Activated CD8-positive, alpha-beta memory T cell treated with anti-CD3 and anti-CD28 coated beads, Interleukin-2, amount 50 U/mL, for 4 hours (primary cell): ENCODE measurements at places on chromosomes 7 and 10.

- DNase-seq, result no peak
Observed at GRCh38 chr10:5625992-5626777, 40.2 kb downstream of the ASB13 start.

DNA sequence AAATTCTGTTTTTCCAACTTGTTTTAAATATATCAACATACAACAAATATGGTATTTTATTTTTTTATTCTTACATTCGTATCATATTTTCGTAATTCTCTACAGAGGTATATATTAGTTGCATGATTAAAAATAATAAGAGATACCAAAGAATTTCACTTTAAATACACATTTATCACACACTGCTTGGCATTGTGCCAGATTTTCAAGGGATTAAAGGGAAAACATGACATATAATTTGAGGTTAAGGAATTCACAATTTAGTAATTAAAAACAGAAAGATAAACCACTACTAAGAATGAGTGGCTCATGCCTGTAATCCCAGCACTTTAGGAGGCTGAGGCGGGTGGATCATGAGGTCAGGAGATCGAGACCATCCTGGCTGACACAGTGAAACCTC is 484.7 kb upstream of the SORCS1 start:
- no peak for DNase-seq

GRCh38 chr10:71043858-71044257 is 155.5 kb upstream of the PCBD1 start:
- no peak for DNase-seq

GRCh38 chr10:77649333-77650331 is 12.0 kb upstream of the KCNMA1 start:
- no peak for DNase-seq

- DNase-seq, result no peak
Observed at GRCh38 chr7:882336-883035, 6.1 kb downstream of the GET4 start.

DNA sequence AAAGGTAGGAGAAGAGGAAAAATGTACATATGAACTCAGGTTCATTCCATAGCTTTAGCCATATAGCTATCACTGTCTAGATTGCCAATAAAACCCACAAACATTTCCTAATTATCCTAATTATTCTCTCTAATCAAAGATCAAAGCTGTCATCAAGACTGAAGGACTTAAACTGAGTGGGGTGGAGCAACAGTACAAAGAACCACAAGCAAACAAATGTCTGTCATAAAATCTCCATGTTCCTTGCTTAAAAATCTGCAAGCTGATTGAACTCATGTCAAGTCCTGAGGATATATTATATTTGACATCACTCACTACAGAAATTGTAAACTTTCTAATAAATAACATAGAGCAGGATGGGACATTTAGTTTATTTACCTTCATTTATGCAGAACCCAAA is 315.9 kb downstream of the SNX13 start:
- no peak for DNase-seq

DNA sequence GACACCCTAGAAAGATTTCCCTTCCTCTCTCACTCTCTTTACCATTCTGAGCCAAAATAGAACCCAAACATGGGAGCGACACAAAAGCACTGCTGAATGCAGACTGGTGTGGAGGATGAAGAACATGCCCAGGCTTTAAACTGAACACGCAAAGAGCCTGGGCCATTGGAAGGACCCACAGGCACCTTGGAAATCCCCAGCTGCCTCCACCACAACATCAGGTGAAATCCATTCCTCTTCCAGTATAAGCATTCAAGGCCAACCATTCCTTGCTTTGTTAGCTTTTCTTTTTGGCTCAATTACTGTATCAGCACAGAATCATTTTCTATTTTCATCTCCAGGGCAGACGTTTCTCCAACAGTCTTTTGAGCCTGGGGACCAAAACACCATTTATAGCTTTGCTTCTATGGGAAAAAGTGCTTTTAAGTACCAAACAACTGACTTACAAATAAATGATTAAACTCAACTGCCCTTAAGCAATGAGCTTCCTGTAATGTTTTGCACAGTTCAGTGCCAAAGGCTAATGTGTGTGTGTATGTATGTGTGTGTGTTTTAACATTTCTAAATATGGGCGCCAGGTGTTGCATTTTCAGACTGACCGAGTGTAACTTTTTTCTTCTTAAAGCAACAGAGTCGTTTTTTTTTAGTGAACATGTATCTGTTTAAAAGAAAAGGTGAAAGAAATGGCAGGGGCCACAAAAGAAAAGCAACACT is 16.2 kb upstream of the BLNK start:
- DNase-seq, result no peak

DNA sequence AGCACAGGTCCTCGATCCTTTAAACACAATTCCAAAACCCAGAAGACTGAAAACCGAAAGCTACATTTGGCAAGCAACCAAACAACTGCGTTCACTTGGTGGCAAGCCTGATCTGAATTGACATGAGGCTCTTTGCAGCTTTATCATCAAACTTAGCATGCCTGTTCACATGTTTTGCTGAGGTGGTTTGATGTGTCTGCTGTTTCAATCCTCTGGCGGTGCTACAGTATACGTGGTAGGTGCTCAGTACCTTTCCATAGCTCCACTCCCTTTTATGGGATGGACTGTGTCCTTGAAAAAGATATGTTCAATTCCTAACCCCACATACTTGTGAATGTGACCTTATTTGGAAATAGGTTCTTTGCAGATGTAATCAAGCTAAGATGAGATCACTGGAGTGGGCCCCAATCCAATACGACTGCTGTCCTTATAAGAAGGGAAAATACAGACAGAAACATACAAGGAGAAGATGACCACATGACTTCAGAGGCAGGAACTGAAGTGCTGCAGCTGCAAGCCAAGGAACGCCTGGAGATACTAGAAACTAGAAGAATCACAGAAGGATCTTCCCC is 33.4 kb downstream of the CCDC6 start:
- no peak for DNase-seq

DNA sequence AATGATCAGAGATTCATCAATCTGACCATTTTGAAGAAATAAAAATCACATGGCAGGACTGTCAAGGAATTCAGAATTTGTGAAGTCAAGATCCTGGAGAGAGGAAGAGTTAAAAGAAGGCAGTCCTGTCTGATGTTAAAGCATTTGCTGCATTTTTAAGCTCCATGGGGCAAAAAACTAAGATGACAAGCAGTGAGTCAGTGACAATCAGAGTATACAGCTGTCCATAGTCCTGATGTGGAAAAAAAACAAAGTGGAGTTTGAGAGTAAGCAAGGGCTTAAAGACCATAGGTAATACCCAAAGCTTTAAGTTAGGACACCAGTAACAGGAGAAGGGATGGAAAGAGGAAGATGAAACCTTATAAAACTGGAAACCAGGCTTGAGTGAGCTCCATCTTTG is 412.7 kb upstream of the ANKRD30A start:
- no peak for DNase-seq

DNA sequence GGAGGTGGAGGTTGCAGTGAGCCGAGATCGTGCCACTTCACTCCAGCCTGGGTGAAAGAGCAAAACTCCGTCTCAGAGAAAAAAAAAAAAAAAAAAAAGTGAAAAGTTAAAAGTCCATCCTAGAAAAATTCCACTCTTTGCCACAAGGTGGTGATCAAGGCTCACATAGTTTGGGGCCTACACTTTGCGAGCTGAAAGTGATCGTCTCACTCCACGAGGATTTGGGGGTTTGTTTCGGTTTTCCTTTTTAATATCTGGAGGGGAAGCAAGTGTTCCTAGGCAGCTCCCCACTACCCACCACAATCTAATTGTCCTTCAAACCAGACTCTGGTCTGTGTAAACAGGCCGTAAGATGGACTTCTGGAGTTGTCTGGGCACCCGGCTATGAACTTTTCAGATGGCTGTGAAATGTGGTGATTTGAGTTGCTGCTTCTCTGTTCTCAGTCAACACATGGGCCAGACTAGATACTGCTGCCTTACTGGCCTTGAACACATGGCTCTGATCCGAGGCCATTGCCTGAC is 27.1 kb downstream of the PRLHR start:
- peak; percentile 45 for DNase-seq

DNA sequence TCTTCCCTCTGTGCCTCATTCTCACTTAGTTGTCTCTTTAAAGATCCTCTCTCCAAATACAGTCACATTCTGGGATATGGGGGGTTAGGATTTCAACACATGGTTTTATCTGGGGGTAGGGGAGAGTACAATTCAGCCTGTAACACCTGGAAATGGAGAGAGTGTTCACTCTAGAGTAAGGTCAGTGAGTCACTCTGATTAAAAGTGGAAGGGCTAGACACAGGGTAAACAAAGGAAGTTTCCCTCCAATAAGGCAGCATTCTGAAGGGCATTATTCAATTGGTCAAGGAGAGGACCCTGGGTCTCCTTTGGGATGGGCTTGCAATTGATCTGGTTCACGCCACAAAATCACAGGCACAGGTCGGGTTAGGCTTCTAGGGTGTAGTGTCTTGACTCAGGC is 232.8 kb upstream of the NPSR1 start:
- no peak for DNase-seq

DNA sequence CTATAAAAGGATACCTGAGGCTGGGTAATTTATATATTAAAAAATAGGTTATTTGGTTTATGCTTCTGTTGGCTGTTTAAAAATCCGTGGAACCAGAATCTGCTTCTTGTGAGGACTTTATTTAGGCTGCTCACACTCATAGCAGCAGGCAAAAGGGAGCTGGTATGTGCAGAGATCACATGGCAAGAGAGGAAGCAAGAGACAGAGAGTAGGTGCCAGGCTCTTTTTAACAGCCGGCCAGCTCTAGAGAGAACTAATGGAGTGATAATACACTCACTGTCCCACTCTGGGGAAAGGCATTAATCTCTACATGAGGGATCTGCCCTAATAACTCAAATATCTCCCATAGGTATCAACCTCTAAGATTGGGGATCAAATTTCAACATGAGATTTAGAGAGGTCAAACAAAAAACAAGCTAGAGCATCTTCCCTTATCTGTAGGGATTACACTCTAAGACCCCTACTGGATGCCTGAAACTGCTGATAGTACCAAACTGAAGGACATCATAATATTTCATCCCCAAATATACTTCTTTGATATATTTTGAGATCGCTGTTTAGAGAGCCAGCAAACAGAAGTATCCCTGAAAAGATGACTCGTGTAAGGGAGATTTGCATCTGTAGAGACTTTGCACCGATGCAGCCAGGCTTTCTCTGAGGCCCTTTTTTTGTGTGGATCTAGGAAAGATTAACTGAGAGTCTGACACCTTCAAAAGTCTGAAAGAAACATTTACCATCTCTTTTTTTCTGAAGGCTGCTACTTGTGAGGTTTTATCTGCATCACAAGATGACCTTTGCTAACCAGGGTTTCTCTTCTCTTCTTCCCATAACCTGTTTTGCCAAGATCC is 717.0 kb upstream of the MBL2 start:
- no peak for DNase-seq

DNA sequence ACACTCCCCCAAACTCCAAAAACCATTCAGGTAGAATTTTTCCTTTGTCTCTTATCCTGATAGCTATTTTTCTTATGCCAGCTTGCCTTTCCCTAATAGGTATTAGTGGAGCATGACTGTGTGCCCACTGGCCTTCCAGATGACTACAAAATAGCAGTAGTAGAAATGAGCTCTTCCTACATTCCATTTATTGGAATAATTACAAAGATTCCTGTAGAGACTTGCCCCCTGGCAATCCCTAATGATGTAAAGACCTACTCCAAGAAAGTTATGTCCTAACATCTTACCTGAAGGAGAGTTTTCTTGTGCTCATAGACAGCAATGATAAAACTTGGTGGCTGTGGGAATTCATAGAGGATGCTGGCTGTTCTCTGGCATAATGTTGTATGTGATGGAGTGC is 501.8 kb downstream of the GATA3 start:
- no peak for DNase-seq

DNA sequence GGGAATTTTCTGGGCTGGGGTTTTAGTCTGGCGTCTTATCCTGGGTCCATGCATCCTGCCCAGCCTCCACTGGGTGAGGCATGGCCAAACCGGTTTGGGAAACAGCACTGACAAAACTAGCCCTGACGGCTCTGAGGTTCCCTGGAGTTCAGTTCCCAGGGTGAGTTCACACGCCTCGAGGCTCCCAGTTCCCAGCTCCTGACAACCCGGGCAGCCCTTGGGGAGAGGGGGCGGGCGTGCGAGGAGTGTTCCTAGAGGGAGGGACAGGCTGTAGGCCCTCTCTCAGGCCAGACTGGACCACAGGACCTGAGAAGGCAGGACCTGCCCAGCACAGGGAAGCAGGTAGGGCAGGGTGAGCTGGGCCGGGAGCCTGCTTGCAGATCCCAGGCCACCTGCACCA is 82.3 kb upstream of the PPIF start:
- no peak for DNase-seq

- no peak for DNase-seq
Observed at GRCh38 chr7:49778731-49779270, 5.4 kb downstream of the VWC2 start.

DNA sequence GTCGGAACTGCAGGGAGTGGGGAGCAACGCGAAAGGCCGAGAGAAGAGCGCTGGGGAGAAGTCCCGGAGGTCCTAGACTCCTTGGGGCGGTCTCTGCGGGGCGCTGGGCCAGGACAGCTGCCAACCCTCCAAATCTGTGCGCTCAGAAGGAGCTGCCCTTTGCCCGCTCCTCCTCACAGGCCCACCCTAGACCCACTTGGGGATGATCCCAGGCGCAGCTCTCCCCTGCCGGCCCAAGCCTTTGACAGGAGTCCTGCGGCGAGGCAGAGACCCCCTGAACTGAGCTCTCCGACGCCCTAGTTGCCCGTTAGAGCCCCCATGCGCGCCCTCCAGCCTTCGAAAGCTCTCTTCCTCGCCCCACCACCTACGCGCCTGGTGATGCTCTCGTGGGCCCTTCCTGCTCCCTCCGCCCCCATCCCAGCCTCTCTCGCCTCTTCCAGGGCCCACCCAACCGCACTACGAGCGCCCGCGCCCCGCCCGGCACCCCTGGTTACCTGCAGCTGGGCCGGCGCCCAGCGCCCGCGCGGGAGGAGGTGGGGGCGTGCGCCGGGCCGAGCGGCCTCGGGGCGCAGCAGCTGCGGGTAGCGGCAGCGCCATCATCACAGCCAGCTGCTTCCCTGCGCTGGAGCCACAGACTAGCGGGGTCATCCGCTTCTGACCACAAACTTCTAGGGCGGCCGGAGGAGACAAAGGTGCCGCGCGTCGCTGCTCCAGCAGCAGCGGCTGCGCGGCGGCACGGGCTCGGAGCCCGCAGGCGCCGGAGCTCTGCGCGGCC is 353.4 kb downstream of the DNAJB6 start:
- DNase-seq, result no peak

- no peak for DNase-seq
Observed at GRCh38 chr7:150854066-150855000, 2.0 kb downstream of the AOC1 start.

DNA sequence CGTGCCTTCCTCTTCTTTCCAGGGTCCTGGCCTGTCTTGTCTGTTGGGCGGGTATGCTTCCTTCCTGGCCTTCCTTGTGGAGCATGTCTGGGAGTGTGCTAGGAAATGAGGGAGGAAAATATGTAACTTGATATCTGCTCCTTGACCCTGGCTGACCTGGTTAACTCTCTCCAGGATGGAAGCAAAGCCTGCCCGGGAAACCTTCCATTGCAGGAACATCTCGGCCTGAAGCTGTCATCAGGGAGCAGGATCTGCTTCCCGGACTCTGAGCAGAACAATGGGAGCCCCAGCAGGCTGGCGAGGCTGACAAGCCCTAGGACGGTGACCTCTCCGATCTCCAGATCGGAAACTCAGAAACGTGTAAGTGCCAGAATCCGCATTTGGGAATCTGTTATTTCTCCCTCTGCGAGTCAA is 340.3 kb downstream of the FRMD4A start:
- DNase-seq, result no peak
